ENCODE measurements at places on chromosomes 16 and 17. TPM values are rescaled to one million over a fixed set of nuclear protein-coding genes. Genes with fewer than 3 reads are reported as not detected.

LDHD gene
- total RNA-seq: 1.8 TPM

NLRC3 gene
- total RNA-seq: 30.7 TPM

IRF8 gene
- 278 TPM for total RNA-seq

TBC1D3E gene
- total RNA-seq: not detected

HSPB9 gene
- not detected for total RNA-seq

KRTAP1-3 gene
- total RNA-seq: not detected

KRTAP4-1 gene
- not detected for total RNA-seq

SULT1A2 gene
- total RNA-seq: 4.1 TPM

ATP2C2 gene
- 3.1 TPM for total RNA-seq

PIK3R5 gene
- 110 TPM for total RNA-seq

BANP gene
- total RNA-seq: 50.0 TPM

MPP3 gene
- total RNA-seq: 23.9 TPM

TM4SF5 gene
- not detected for total RNA-seq

FBXO39 gene
- not detected for total RNA-seq

EFCAB13 gene
- 12.0 TPM for total RNA-seq

SHCBP1 gene
- total RNA-seq: 4.2 TPM

ABCA9 gene
- total RNA-seq: 5.3 TPM

SOST gene
- total RNA-seq: not detected

PERCC1 gene
- total RNA-seq: 0.73 TPM

MRPL12 gene
- total RNA-seq: 43.2 TPM

All from spleen (tissue), 13 donors.